ENCODE measurements at places on chromosomes 4 and X.

- no peak for DNase-seq
These were observed 261.5 kb upstream of the FTHL17 start for GRCh38 chrX:31333165-31333831.

DNA sequence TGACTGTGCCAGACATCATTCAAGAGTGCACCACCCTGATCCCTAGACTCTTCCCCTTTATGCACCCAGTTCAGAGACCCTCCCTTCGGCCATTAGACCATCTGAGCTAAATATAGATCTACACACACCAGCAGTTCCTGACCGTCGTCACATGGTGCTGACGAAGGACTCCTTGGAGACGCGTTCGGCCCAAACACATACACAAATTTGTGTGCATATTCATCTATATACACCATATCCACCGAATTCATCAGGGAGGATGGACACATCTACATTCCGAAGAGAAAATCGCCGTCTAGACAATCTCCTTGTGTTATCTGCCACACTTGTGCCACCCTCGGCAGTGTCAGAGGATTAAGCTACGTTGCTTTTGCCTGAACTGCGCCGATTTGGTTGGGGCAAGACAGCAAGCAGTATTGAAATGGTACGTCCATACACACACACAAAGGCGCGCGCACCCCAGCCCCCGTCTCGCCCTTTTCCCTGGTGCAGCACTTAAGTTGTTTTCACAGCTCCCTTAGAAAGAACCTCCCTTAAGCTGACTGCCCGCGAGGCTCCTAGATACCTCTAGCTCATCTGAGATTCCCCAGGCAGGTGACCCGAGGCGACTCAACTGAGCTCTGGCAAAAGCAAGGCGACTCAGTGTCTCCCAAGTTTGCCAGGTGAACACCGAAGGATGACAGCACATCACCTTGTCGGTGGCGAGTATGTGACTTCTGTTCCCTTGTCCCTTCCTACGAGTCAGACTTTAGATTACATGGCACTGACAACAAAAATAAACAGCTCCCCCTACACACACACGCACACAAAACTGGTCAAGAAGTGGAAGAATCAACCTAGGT, 1.0 kb downstream of the RASGEF1B start:
- DNase-seq, result peak; percentile 59

DNA sequence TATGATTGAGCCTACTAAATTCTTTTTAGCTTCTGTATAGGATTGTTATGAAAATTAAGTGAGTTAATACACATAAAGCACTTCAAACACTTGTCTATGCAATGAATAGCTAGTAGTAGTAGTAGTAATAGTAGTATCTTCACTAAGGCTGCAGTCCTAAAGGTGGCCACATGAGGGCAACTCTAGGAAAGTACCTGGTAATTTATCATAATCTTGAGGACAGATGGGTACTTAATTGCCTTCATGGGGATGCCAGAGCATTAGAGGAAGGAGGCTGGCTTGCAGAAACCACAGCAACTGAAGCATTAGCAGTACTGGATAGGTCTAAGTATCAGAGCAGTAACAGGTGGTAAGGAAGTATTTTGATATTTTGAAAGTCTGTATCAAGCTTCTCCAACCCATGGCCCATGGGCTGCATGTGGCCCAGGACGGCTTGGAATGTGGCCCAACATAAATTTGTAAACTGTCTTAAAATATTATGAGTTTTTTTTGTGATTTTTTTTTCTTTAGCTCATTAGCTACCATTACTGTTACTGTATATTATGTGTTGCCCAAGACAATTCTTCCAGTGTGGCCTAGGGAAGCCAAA, 17.3 kb downstream of the NIPAL1 start:
- no peak for DNase-seq

DNA sequence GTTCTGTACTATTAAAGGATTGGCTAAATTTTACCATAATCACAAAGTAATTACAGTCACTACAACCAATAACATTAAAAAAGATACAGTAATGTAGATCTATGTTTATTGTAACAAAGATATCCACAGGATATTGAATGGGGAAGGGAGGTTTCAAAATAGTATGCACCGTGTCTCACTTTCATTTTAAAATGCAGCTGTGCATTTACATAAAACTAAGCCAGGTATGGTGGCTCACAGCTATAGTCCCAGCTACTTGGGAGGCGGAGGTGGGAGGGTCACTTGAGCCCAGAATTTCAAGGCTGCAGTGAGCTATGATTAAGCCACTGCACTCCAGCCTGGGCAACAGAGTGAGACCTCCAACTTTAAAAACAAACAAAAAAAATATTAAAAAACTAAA, 8.5 kb downstream of the SRP72 start:
- DNase-seq, result no peak

DNA sequence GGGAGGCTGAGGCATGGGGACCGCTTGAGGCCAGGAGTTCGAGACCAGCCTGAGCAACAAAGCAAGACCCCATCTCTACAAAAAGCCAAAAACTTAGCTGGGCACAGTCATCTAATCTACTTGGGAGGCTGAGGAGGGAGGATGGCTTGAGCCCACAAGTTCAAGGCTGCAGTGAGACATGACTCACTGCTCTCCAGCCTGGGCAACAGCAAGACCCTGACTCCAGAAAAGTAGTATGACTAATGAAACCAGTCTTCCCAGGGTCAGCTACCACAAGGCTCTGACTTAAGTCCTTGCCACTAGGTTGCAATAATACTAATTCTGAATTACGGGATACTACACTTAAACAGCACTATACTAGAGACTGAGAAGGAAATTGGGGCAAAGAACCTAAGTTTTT, 33.1 kb downstream of the ERVMER34-1 start:
- no peak for DNase-seq

DNA sequence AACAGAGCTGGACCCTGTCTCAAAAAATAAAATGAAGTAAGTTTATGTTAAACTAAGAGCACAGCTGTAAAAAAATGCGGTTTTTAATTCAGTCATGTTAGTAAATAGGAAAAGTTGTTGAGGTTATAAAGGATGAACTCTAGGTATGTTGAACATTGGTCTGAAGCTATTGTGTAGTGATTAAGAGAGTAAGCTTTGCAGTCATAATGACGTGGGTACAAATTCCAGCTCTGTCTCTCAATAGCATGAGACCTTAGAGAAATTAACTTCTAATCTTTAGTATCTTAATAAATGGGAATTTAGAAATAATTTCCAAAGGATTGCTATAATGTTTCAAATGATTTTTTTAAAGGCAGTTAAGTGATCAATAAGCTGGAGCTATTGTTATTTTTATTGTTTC, 2.9 kb upstream of the YTHDC1 start:
- no peak for DNase-seq

GRCh38 chr4:10345381-10345784, 111.8 kb downstream of the ZNF518B start:
- DNase-seq, result no peak

- DNase-seq, result no peak
These were observed 5.2 kb downstream of the GABRA3 start for GRCh38 chrX:152445926-152446325.

- no peak for DNase-seq
These were observed 25.6 kb downstream of the FHDC1 start for GRCh38 chr4:152961773-152962115.

GRCh38 chrX:154379569-154379951, 465 bp downstream of the EMD start:
- DNase-seq, result no peak

DNA sequence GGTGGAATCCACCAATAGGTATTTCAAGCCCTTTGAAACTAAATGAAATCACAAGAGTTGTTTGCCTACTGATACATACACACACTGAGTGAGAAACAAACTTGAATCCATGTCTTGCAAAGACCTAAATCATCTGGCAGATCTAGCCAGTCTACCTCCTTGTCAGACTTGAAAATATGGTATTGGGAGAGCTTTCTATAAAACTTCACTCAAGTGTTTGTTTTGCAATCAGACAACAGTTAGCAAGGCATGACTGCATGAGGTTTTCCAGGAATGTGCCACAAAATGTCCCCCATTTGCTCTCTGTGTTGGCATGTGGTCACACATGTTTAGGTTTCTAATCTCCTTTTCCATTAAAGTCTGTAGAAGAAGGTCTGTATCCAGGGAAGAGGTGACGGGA, 52.4 kb downstream of the MAP3K15 start:
- no peak for DNase-seq

DNA sequence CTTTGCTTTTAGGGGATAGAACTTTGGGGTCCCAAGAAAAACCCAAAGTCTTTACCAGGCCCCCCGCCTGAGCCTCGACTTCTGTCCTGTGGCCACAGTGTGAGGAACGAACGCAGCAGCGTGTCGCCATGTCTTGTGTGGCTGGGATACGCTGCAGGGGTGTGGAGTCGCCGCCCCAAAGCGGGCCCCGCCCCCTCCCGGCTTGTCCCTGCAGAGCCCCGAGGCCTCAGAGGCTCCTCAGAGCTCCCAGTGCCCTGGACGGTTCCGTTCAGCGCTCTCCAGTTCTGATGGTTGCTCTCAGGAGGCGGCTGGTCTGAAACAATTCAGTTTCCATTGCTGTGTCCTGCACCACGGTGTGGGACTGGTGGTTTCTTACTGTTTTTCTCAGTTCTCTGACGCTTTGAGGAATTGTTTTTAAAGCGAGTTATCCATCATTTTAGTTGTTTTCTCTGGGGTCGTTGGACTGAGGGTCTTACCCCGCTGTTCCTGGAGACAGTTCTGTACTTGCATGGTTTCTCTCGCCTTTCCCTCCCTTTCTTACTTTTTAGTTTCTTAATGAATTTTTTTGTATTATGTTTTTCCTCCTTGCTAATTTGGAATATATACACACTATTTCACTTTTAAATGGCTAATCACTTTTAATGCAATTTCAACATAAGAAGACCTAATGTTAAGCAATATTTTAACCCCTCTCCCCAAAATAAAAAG, 1.6 kb upstream of the IDUA start:
- DNase-seq, result peak; percentile 75

DNA sequence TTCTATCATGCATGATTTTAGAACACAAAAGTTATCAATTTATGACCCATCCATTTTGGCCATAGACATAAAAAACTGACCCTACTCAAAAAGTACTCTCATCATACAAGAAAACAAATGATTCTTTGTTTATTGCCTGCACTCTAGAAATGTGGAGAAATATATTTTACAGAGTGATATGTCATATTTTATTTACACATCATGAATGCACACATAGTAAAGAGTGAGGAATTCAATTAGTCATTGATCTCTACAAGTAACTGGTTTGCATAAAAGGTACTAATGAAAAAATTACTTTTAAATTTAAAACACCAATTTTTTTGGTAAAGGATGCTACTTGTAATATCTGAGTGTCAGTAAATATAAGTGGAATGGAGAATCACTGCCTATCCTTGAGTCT, 242.5 kb upstream of the FAT4 start:
- DNase-seq, result no peak

GRCh38 chr4:12399781-12400180, 971.1 kb upstream of the HS3ST1 start:
- no peak for DNase-seq

- no peak for DNase-seq
These were observed 238.8 kb downstream of the USP46 start for GRCh38 chr4:52420330-52420729.

- peak; percentile 56 for DNase-seq
These were observed 13.8 kb upstream of the ENOX2 start for GRCh38 chrX:130916636-130917422.

DNA sequence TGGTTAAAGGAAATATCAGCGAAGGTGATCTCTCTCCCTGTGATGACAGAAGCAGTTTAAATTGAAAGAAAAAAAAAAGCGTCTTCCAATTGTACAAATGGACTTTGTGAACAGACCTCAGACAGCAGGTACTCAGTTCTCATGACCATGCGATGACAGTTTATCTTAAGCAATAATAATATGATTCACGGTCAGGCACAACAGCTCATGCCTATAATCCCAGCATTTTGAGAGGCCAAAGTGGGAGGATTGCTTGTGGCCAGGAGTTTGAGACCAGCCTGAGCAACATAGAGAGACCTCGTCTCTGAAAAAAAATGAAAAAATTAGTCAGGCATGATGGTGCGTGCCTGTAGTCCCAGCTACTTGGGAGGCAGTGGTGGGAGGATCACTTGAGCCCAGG, 51.0 kb downstream of the RELL1 start:
- no peak for DNase-seq

- no peak for DNase-seq
These were observed 21.6 kb downstream of the ANKRD17 start for GRCh38 chr4:73237044-73237443.

DNA sequence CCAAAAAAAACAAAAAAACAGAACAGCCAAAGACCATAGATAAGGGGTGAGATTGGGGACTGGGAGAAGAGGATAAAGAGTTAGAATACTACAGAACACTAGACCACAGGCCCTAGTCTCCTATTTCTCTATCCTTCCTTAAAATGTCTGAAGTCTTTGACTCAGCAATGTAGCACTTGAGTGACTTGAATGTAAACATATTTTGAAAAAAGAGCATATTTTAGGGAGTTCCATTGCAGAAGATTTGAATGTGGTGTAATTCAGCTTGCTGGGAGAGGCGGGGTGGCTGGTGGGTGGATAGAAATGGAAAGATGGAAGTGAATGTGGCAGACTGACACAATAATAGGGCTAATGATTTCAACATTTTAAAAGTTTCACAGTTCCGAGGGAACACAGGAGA, 144.9 kb downstream of the CHIC2 start:
- DNase-seq, result no peak
